Activated CD4-positive, alpha-beta memory T cell treated with anti-CD3 and anti-CD28 coated beads, Interleukin-2, amount 10 ng/mL, durations not matched to agents 7 days and 5 days (primary cell): ENCODE measurements at places on chromosomes 2 and 18.

- no peak for DNase-seq
Measured at GRCh38 chr2:109537565-109538222, 76.1 kb downstream of the SEPTIN10 start.

GRCh38 chr2:27916293-27916995 lies 25.9 kb downstream of the BABAM2 start:
- DNase-seq, result no peak

GRCh38 chr2:12205086-12205485 lies 458.7 kb downstream of the LPIN1 start:
- no peak for DNase-seq

GRCh38 chr2:132670496-132671150 lies 618 bp upstream of the LYPD1 start:
- DNase-seq, result no peak

- no peak for DNase-seq
Measured at GRCh38 chr2:223041527-223042109, 10.4 kb upstream of the KCNE4 start.

- DNase-seq, result no peak
Measured at GRCh38 chr2:239664216-239664810, 263.5 kb upstream of the HDAC4 start.

GRCh38 chr2:222504191-222504590 lies 79.8 kb downstream of the SGPP2 start:
- DNase-seq, result no peak

DNA sequence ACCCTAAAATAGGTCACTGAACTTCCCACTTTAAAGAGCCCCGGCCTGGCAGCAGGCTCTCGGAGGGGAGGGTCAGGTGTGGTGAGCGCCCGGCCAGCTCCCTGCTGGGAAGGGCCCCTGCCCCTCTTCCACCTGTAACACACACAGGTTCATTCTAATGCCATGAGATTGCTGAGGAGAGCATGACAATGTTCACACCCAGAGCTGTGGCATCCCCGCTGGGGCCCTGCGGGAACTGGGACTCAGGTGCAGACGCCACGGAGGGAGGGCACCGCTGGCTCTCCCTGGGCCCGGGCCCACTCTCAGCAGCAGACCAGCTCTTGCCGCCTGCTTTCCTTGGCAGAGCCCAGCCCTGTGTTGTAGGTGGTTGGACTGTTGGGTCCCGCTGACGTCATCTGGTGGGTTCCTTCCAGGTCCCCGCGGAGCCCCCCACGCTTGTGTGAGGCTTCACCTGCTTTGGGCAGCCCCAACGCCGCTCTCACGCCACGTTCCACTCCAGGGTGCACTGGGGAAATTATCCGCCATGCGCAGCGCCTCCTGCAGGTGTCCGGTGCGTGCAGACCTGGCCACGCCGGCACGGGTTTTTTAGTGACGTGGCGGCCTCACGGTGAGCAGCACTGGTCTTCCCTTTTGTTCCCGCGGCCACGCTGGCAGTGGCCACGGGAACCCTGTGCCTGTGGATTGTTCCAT lies 50.4 kb upstream of the KCNG2 start:
- DNase-seq, result no peak

- DNase-seq, result no peak
Measured at GRCh38 chr2:219000569-219000960, 7.3 kb upstream of the CRYBA2 start.

DNA sequence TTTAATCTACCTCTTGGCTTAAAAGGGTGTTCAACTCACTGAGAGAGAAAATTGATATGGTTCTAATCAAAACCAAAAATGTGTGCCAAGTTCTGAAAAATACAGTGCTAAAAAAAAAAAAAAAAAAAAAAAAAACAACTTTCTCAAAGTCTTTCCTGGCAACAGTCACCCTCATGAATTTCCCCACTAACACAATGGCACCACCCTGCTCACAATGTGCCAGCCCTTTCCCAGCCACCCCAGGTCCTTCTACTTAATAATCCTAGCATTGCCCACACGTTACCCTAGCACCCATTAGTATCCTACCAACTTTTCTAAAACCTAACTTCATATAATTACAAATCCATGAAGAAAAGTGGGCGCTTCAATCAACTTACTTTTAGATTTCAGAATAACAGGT lies 106.4 kb downstream of the AFF3 start:
- DNase-seq, result no peak

DNA sequence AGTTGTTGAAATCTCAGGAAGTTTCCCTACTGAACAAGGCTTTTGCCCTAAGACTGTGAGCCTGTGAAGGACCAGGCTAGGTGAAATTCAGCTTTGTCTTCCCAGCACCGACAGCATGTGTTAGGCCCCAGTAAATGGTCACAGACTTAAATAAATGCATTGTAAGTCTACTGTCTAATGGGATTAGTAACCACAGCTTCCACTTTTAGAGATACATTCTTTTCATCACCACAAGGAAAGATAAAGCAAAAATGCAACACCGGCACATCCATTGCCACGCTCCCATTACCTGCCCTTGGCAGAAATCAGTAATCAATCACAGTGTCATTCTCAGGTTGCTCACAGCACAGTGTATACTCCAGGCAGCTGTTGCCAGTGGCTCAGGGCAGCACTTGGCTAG lies 59.3 kb downstream of the CRACDL start:
- DNase-seq, result no peak

GRCh38 chr2:62293490-62294271 lies 97.8 kb downstream of the B3GNT2 start:
- DNase-seq, result no peak

DNA sequence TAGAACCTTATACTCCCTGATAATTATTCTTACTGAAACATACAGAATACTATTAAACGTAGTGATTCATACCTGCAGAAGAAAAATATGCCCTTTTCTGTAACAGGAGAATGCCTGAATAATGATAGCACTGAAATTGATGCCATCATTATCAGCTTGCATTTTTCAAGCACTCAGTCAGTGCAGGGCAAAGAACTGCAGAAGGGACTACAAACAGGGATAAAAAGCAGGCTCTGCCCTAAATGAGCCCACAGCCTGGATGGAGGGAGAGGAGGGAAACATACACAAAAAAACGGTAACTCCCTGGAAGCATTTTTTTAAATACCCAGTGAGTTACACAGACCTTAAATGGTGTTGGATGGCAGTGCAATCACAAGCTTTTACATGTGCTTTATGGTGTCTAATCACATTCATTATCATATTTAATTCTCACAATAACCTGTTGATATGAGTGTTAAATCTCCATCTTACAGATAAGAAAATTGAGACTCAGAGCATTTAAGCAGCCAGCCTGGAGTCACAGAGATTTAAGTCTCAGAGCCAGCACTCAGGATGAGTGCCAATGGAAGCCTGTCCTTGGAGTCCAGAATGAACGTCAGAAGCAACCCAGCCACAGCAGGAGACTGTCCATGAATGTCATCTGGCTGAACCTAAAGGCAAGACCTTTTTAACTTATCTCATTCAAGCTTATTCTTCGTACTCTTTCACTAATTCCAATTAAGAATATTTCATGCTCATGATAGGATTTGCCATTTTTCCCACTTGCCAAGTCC lies 139.3 kb upstream of the CTNNA2 start:
- DNase-seq, result no peak

GRCh38 chr2:62686012-62686685 lies 19.4 kb upstream of the EHBP1 start:
- DNase-seq, result no peak

DNA sequence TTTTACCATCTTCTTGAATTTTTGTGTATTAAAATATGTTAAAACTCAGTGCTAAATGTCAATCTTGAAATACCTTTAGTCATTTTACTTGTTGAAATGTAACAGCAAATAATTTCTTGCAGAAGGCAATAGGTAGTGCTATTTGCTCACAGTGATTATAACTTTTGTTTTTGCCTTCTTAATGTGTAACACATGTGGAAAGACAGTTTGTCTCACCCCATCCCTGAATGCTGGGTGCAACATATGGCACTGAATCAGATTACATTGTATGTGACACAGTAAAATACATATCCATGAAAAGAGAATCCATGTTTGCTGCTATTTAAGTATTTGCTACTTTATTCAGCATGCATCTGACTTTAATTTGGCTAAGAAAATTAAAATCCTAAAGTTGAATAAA lies 35.3 kb downstream of the FRZB start:
- DNase-seq, result no peak

DNA sequence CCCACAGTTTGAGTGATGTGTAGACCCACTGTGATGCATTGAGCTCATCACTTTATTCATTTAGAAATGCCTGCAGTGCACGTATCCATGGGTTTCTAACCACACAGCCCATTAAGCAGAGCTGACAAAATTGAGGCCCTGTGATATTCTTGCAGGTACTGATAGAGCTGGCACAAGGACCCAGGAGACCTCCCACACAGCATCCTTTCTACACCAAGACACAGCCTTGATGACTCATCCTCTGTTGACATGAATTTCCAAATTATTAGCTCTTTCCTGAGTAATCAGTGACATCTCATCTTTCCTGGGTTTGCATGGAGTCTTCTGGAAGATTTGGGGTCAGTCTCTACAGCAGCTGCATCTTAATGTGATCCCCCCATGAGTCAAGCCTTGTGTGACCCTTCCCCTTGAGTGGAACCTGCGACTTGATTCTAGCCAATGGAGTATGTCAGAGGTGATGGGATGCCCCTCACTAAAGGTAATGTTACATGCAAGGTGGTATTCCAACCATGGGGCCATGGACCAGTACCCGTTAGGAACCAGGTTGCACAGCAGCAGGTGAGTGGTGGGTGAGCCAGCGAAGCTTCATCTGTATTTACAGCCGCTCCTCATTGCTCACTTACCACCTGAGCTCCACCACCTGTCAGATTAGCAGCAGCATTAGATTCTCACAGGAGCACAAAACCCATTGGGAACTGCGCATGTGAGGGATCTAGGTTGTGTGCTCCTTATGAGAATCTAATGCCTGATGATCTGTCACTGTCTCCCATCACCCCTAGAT lies 181.1 kb upstream of the ARL4C start:
- DNase-seq, result no peak

DNA sequence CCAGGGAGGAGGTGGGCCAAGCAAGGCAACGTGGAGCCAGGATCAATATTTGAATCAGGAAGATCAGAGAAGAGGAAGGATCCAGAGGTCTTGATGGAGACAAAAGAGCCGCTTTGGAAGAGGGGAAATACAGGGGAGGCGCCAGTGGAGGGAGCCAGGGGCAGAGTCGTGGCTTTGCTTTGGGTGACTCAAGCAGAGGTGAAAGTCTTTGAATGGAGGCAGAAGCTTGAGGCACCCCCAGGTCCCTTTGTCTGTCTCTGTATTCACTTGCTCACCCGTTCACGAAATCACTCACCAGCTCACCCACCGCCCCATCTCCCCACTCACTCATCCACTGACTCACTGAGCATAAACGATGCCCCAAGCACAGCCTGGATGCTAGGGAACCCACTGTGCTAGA lies 134.1 kb downstream of the ACOXL start:
- peak; percentile 47 for DNase-seq

DNA sequence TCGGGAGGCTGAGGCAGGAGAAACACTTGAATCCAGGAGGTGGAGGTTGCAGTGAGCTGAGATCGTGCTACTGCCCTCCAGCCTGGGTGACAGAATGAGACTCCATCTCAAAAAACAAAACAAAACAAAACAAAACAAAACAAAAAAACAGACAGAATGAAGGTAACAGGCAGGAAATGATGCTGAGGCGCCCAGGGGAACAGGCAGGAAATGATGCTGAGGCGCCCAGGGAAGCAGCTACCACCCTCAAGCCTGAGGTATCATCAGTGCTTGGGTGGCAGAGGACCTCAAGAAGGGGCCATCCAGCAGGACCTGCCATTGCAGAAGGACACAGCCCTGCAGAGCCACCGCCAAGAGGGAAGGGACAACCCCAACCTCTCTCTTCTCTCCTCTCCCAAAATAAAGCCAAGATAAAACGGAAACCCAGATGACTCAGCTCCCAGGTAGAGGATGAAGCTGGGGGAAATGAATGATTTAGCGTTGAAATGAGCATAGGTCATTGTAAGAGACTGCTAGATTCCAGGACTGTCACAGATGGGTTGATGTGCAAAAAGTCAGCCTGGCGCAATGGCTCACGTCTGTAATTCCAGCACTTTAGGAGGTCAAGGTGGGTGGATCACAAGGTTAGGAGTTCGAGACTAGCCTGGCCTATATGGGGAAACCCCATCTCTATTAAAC lies 19.3 kb downstream of the SOWAHC start:
- peak; percentile 24 for DNase-seq

GRCh38 chr2:44244135-44244871 lies 31.0 kb upstream of the SLC3A1 start:
- DNase-seq, result peak; percentile 53
